ENCODE measurements at places on chromosomes 5 and 9.

GRCh38 chr5:176153741-176154140, 84.5 kb upstream of the SIMC1 start:
- no peak for DNase-seq

GRCh38 chr5:38468202-38468673, 88.2 kb downstream of the LIFR start:
- no peak for DNase-seq

DNA sequence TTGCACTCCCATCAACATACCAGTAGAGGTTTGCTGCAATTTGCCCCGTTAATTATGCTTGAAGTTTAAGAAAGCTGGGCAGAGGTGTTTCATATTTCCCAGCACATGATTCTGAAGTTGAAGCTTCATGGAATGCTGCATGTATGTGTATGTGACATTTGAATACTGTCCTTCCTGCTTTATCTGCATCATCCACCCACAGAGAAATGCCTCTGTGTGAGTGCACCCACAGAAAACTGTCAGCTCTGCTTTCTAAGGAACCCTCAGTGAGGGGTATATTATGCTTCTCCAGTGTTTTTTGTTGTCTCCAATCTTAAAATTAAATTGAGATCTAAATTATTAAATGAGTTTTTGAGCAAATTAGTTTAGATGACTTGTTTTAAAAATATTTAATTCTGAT, 358.1 kb upstream of the PIK3R1 start:
- DNase-seq: no peak

DNA sequence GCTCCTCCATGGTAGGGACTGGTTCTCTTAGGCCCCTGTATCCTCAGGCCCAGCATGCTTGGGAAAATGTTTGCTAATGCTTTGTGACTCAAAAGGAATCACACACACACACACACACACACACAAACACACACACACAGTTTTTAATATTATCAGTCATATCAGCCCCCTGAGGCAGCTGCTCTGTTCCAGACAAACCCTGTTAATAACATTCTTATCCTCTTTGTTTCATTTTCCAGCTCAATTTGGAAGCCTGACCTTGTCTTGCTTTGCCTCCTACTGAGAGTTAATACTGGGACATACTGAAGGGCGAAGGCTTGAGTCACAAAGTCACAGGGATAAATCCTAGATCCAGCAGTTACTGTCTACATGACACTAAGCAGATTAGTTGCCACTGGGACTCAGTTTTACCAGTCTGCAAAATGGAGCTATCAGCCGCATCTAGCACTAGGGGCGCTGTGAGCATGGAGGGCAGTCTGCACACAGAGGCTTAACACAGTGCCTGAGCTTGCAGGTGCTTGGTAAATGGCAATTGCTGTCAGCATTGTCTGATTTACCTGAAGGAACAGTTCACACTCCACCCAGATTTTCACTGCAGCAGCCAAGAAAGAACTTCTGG, 37.1 kb upstream of the KCNMB1 start:
- DNase-seq: no peak

GRCh38 chr5:7014611-7015010, 301.4 kb downstream of the TENT4A start:
- no peak for DNase-seq

Measured in NCI-H1105 (cell line).